Lower lobe of right lung (tissue), 2 donors: ENCODE measurements at places on chromosomes 7 and 10. TPM values are rescaled to one million over a fixed set of nuclear protein-coding genes. Genes with fewer than 3 reads are reported as not detected.
A peak's percentile ranks its signal among the peaks of the same experiment; 100 is the strongest.

The SFXN3 gene
- total RNA-seq, result 57.8 TPM

The TMEM270 gene
- not detected for total RNA-seq

The SDK1 gene
- total RNA-seq, result 10.0 TPM

- no peak for DNase-seq
- H3K27me3 ChIP-seq, result no peaks in the 10 kb centered on the region
- H3K36me3 ChIP-seq, result peaks cover 14% of the 10 kb centered on the region
- H3K4me1 ChIP-seq, result peaks cover 18% of the 10 kb centered on the region
- peak overlapping the region; percentile 68 for H3K4me3 ChIP-seq
- H3K27ac ChIP-seq, result peak overlapping the region; percentile 86
Observed at GRCh38 chr7:150736864-150737263, 354 bp upstream of the GIMAP5 start.

DNA sequence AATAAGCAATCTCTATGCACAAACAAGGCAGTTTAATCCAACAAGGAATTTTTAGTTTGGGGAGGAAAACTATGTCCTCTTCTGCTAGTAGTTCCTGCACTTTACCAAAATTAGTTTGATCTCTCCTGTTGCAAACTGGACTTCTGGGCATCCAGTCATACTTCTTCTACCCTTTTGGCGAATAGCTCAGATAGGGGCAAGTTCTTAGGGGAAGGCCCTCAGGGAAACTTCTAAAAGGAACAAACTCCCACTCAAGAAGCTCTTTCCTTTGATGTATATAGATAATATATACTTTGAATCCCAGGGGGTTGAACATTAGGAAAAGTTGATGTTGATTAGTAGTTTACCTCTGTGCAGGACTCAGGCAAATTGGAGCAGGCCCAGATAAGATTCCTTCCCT is 21.5 kb upstream of the PPP1R17 start:
- no peak for DNase-seq
- no peak overlapping the region for H3K27ac ChIP-seq
- no peak overlapping the region for H3K4me3 ChIP-seq
- no peaks in the 10 kb centered on the region for H3K27me3 ChIP-seq

- no peak for DNase-seq
- no peaks in the 10 kb centered on the region for H3K27me3 ChIP-seq
- H3K4me1 ChIP-seq, result peaks cover 7% of the 10 kb centered on the region
- H3K4me3 ChIP-seq, result no peak overlapping the region
Observed at GRCh38 chr10:73803680-73804286, 7.6 kb downstream of the NDST2 start.

DNA sequence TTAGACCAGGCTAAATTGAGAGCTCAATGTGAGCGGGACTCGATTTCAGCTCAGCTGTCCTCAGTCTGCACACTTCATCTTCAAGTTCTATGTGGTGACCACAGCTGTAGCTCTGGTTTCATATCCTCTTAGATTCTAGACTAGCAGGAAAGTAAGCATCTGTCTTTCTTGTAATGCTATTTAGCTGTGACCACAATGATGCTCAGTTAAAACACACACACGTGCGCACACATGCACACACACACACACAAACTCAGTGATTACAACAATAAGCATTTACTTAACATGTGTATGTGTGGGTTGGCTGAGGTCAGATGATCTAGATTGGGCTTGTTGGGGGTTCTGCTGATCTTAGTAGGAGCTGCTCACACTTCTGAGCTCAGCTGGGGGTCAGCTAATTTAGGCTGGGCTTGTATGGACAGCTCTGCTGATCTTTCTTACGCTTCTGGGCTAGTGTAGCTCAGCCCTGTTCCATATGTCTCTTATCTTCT is 82.5 kb downstream of the ZNF365 start:
- DNase-seq, result no peak
- no peaks in the 10 kb centered on the region for H3K36me3 ChIP-seq
- no peak overlapping the region for H3K27ac ChIP-seq
- H3K4me3 ChIP-seq, result no peak overlapping the region

GRCh38 chr10:118986815-118987790 is 42.4 kb upstream of the NANOS1 start:
- H3K36me3 ChIP-seq, result no peaks in the 10 kb centered on the region
- no peaks in the 10 kb centered on the region for H3K4me1 ChIP-seq
- H3K4me3 ChIP-seq, result no peak overlapping the region
- H3K27me3 ChIP-seq, result no peaks in the 10 kb centered on the region
- no peak overlapping the region for H3K27ac ChIP-seq

DNA sequence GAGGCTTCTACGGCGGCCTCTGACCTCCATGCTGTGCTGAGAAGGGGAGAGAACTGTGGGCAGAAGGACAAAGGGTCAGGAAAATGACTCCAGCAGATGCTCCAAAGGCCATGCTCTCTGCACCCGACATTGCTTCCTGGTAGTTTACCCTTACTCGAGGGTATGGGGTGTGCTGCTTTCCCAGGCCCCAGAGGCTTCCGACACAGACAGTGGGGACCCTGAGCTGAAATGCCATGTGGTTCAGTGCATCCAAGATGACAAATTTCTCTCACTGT is 130.9 kb downstream of the PTPN20 start:
- H3K4me3 ChIP-seq, result no peak overlapping the region
- peaks cover 4% of the 10 kb centered on the region for H3K4me1 ChIP-seq
- peak; percentile 14 for DNase-seq
- H3K36me3 ChIP-seq, result no peaks in the 10 kb centered on the region

- DNase-seq, result no peak
- no peak overlapping the region for H3K27ac ChIP-seq
- H3K27me3 ChIP-seq, result peaks cover 84% of the 10 kb centered on the region
Observed at GRCh38 chr10:133327651-133328357, 8.9 kb downstream of the CALY start.

DNA sequence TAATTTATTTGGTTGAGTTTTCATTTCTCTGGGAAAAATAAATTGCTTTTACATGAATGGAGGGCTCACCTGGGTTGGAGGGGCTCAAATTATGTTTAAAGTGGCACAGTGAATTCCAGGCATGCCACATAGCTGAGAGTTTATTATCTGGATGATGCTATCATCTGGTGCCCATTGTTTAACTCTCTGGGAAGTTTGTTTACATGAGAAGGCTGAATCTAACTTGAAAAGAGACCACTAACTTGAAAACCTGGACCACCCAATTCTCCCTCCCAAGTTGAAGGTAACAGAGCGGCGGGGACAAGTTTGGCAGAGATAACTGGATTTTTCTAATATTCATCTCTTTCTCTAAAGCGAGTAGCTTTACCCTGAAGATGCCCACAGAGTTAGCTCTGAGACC is 321.5 kb upstream of the GHITM start:
- H3K4me1 ChIP-seq, result no peaks in the 10 kb centered on the region
- no peak overlapping the region for H3K4me3 ChIP-seq
- H3K36me3 ChIP-seq, result no peaks in the 10 kb centered on the region

GRCh38 chr7:49821181-49821580 is 47.7 kb downstream of the VWC2 start:
- H3K4me1 ChIP-seq, result no peaks in the 10 kb centered on the region
- no peak overlapping the region for H3K4me3 ChIP-seq
- DNase-seq, result no peak
- H3K27ac ChIP-seq, result no peak overlapping the region
- no peaks in the 10 kb centered on the region for H3K27me3 ChIP-seq

- no peak overlapping the region for H3K4me3 ChIP-seq
- H3K4me1 ChIP-seq, result peaks cover 5% of the 10 kb centered on the region
- peaks cover 81% of the 10 kb centered on the region for H3K36me3 ChIP-seq
- H3K27ac ChIP-seq, result peak overlapping the region; percentile 70
- peak; percentile 81 for DNase-seq
Observed at GRCh38 chr7:75957021-75957736, 37.2 kb downstream of the TMEM120A start.

GRCh38 chr10:2641028-2641427 is 426.3 kb upstream of the PFKP start:
- H3K27me3 ChIP-seq, result no peaks in the 10 kb centered on the region
- H3K4me1 ChIP-seq, result no peaks in the 10 kb centered on the region
- no peaks in the 10 kb centered on the region for H3K36me3 ChIP-seq

DNA sequence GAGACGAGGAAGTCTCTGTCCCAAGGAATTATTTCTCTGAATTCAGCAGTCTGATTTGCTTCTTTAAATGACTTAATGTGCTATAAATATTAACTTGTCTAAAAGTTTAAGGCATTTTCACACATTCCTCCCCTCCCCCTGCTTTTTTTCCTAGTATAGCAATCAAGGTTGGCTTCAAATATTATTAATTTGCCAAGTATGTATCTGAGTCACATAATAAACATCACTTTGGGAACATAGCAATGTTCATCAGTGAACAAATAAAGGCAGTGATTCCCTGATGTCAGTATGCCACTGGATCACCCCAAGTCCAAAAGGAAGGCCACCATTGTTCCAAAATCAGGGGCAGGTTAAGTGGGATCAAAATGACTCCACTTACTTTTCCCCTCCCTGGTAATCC is 40.5 kb downstream of the PDE6C start:
- H3K27me3 ChIP-seq, result no peaks in the 10 kb centered on the region
- no peaks in the 10 kb centered on the region for H3K36me3 ChIP-seq
- H3K27ac ChIP-seq, result no peak overlapping the region
- no peak for DNase-seq

- H3K4me1 ChIP-seq, result no peaks in the 10 kb centered on the region
- H3K27me3 ChIP-seq, result no peaks in the 10 kb centered on the region
- no peaks in the 10 kb centered on the region for H3K36me3 ChIP-seq
- H3K27ac ChIP-seq, result no peak overlapping the region
Observed at GRCh38 chr10:77004917-77005564, 632.6 kb downstream of the KCNMA1 start.

DNA sequence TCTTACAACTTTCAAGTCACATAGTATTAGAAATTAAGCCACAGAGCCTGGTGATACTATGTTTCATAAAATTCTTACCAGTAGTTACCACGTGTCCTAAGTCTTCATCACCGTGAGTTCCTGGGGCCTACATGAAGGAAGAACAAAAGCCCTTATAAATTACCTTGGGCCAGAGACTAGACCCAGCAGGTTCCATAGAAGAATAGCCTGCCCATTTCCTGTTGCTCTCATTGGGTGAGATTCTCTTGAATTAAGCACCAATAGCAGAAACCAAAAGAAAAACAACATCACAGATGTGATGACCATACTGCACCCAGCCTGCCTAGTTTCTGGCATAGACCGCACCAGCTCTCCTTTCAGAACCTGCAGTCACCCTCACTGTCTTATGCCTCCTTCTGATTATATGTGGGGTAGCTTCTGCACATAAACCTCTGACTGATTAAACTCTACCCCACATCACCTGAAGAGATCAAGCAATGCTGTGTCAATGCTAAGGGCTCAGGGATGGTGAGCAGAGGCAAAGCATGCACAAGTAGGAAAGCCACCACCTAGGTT is 18.0 kb upstream of the SEM1 start:
- H3K27ac ChIP-seq, result no peak overlapping the region
- no peak overlapping the region for H3K4me3 ChIP-seq
- no peak for DNase-seq
- no peaks in the 10 kb centered on the region for H3K4me1 ChIP-seq
- H3K27me3 ChIP-seq, result no peaks in the 10 kb centered on the region

GRCh38 chr10:48523212-48523819 is 81.6 kb downstream of the ARHGAP22 start:
- peak overlapping the region; percentile 55 for H3K4me3 ChIP-seq
- no peaks in the 10 kb centered on the region for H3K36me3 ChIP-seq
- no peak overlapping the region for H3K27ac ChIP-seq
- H3K27me3 ChIP-seq, result peaks cover 25% of the 10 kb centered on the region
- DNase-seq, result no peak
- peaks cover 12% of the 10 kb centered on the region for H3K4me1 ChIP-seq

- no peaks in the 10 kb centered on the region for H3K4me1 ChIP-seq
- H3K36me3 ChIP-seq, result no peaks in the 10 kb centered on the region
- DNase-seq, result no peak
- H3K27me3 ChIP-seq, result peaks cover 12% of the 10 kb centered on the region
- no peak overlapping the region for H3K27ac ChIP-seq
Observed at GRCh38 chr7:148276314-148277041, 314.1 kb upstream of the C7orf33 start.

GRCh38 chr7:139883814-139884213 is 54.8 kb downstream of the TBXAS1 start:
- no peaks in the 10 kb centered on the region for H3K36me3 ChIP-seq
- no peak overlapping the region for H3K27ac ChIP-seq
- no peak overlapping the region for H3K4me3 ChIP-seq
- no peaks in the 10 kb centered on the region for H3K27me3 ChIP-seq
- DNase-seq, result no peak

DNA sequence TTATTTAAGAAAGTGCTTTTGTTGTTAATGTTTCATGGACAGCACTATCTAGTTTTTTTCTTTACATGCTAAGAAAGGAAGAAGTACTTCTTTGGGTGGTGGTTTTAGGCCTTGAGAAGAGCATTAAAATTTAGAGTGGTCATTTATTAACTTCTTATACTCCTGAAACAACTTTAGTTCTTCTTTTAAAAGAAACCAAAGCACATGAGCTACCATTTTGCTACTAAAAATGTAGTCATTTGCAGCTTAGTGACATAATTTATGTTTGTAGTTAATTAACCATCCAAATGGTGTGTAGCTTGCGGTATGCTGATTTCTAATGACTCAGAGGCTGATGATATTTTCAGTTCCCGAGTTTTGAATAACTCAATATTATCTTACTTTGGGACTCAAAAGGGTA is 207.5 kb downstream of the BBS9 start:
- no peak overlapping the region for H3K4me3 ChIP-seq
- no peak overlapping the region for H3K27ac ChIP-seq
- no peaks in the 10 kb centered on the region for H3K27me3 ChIP-seq
- no peaks in the 10 kb centered on the region for H3K36me3 ChIP-seq
